Cardiac fibroblast (primary cell): ENCODE measurements at places on chromosomes 7 and 10.

GRCh38 chr10:22646388-22646853, 68.0 kb downstream of the PIP4K2A start:
- DNase-seq: no peak

GRCh38 chr7:155412416-155413253, 45.3 kb upstream of the EN2 start:
- DNase-seq: peak; percentile 13

GRCh38 chr10:6984971-6985370, 404.9 kb upstream of the PRKCQ start:
- no peak for DNase-seq

- no peak for DNase-seq
Observed at GRCh38 chr10:105585171-105585570, 944.1 kb downstream of the SORCS3 start.

GRCh38 chr7:17871815-17872533, 68.3 kb downstream of the SNX13 start:
- no peak for DNase-seq

GRCh38 chr7:138407792-138408191, 52.3 kb upstream of the TRIM24 start:
- DNase-seq: no peak
